ENCODE measurements at places on chromosomes 2 and 18.

- DNase-seq = no peak
Measured at GRCh38 chr2:213187833-213188532, 36.6 kb upstream of the IKZF2 start.

- DNase-seq = no peak
Measured at GRCh38 chr2:72220170-72220569, 72.5 kb upstream of the CYP26B1 start.

DNA sequence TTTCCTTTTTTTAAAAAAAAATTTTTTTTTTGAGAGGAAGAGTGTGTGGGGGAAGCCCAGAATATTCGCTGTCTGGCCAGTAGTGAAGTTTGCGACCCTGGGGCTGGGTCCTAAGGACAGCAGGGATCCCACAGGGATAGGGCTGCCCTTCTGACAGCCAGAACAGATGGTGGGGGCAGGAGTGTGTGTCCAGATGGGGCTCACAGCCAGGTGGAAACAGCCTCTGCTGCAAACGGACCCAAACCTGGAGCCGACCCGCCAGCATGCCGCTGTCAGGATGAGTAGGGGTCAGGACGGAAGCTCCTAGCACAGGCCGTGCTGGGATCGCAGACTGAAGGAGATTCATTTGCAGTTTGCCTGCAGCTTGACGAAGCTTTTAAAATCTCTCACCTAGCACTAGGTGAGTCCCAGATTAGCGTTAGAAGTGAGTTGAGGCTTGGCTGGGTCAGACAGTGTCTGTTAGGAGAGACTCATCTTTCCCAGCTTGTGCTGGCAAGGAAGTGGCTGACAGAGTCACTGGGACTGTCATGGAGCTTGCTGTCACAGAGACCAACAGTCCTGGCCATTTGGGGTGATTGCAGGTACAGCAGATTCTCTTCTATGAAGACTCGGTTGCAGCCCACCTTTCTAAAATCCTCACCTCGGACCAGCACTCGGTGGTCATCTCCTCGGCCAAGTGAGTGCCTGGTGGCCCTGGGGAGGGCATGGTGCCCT, 93.4 kb downstream of the DGKD start:
- no peak for DNase-seq

GRCh38 chr2:148642891-148643416, 1.6 kb upstream of the EPC2 start:
- DNase-seq = no peak

DNA sequence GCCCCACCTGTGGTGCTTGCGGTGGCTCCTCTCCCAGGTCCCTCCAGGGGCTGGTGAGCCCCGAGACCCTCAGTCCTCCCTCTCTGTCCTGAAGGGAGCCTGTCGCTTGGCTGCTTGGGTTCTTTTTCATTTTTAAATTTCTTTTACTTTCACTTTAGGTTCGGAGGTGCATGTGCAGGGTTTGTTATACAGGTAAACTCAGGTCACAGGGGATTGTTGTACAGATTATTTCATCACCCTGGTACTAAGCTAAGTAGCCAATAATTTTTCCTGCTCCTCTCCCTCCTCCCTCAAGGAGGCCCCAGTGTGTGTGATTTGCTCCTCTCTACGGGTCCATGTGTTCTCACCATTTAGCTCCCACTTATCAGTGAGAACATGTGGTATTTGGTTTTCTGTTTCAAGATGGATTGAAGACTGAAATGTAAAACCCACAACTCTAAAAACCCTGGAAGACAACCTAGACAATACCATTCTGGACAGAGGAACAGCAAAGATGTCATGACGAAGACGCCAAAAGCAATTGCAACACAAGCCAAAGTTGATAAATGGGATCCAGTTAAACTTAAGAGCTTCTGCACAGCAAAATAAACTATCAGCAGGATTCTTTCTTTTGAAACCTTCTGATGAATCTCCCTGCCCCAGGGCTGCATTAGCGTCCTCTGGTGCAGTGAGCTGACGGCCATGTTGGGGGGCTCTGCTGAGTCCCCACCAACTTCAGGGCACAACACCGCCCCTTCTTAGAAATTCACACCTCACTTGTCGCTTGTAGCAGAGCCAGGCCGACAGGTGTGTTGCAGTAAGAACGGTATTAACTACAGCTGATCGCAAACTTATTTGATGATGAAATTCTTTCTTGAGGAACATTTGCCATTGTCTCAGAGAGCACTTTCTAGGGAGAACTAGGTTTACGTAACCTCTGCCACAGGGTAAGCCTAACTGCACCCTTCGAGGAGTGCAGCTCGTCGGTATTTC, 135.3 kb downstream of the ZNF236 start:
- no peak for DNase-seq

DNA sequence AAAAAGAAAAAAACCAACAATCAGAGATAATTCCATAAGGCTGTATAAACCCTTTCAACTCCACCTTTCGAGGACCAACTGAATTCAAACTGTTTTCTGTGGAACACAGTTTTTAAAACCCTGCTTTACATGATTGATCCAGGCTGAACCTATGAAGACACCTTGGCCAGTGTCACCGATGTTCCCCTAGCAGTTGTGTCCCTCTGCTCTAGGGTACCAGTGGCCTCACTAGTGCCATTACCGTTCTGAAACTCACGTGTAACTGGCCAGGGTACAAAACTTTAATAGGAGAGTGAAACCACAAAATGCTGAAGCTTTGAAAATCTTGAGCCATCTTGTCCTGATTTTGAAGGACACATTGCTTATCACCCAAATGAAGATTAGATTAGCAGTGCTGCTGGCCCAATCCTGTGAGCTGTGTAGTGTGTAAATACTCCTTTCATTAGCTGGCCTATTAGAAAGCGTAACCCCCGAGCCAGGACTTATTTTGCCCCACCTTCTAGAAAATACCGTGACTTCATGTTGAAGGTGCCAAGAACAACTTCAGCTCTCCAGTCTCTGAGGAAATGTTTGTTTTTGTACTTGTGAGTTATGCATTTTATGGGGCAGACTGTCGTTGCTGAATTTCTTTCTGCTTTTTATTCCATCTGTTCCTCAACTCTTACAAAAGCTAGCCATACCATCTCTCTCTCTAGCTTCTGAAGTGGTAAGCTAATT, 147.8 kb upstream of the MAP3K20 start:
- DNase-seq = no peak

DNA sequence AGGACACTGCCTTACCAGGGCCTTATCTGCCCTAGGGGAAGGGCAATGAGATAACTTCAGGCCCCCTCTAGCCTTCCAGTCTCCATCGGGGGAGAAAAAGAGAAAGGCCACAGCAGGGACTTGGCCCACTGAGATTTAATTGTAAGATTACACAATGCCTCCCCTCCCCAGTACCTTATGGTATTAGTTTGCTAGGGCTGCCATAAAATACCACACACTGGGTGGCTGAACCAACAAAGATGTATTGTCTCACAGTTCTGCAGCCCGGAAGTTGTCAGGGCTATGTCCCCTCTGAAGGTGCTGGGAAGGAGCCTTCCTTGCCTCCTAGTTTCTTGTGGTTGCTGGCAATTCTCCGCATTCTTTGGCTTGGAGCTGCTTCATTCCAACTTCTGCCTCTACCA, 34.8 kb upstream of the SPATA3 start:
- no peak for DNase-seq

DNA sequence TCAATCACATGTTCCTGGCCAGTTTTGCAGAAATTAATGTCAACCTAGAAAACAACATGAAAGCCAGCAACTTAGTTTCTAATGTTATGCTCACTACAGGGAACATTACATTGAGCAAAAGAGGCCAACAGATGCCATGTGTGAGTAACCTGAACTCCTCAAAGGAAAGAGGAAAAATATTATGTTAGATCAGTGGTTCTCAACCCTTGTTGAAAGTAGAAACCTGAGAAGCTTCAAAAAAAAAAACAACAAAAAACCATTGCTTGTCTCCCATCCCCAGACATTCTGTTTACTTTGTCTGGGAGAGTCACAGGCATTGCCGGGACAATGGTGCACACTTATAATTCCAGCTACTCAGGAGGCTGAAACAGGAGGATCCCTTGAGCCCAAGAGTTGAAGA, 57.7 kb downstream of the METTL4 start:
- DNase-seq = no peak

DNA sequence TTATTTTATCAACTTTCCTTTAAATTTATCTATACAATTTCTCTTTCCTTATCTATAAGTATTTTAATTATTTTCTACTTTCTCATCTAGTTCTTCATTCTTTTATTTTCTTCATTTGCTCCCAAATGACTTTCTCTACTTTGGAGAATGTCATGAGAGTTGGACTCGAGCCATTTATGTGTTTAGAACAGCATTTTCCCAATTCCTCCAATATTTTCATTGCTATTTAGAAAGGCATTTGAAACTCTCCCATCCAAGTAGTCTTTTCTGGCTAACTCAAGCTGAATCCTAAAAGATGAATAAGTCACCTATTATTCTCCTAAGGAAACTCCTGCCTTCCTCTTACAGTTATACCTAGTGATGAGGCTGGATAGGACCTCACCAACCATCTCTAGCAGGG, 15.8 kb upstream of the FEZ2 start:
- no peak for DNase-seq

DNA sequence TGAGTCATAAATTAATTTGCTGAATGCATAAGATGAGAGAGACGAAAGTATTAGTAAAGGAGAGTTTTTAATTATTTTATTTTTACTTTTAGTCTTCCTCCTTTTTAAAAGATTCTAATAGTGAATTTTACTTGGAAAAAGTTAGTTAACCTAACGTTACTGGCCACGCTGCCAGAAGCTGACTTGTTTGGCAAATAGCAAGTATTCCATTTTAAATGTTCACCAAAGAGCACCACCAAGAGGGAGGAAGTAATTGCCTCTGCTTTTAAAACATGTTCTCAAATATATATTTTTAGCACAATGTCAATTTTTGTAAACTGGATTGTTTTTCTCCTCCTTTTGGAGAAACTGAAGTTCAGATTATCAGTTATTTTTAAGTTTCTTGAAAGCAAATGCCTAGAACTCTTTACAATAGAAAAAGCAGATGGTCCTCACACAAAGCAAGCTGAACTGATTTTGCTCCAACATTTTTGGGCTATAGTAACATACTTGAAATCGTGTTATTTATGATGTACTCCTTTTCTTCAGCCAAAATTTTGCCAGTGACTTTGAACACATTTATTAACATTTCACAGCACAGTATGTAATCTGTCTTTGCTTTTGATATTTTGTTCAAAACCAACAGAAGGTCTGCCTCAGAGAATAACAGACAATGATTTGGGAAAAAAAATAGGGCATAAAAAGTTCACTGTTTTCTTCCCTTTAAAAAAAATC, 1311.0 kb upstream of the FAM98A start:
- DNase-seq = no peak

DNA sequence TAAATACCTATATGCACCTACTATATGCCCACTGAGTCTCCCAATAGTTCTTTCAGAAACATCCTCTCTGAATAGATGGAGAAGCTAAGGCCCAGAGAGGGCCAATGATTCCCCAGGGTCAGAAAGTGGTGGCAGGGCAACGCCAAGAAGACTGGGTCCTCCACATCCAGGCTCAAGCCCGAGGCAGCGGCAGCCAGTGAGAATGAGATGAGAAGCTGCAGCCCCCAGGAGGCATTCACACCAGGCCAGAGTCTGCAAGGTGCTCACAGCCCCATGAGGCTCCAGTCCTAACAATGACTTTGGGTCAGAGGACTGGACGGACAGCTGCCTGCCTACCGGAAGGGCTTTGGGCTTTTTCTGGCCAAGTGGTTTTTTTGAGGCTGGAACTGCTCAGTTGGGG, 3.5 kb downstream of the TEX261 start:
- DNase-seq = no peak

GRCh38 chr2:118227698-118228508, 139.6 kb downstream of the INSIG2 start:
- no peak for DNase-seq

DNA sequence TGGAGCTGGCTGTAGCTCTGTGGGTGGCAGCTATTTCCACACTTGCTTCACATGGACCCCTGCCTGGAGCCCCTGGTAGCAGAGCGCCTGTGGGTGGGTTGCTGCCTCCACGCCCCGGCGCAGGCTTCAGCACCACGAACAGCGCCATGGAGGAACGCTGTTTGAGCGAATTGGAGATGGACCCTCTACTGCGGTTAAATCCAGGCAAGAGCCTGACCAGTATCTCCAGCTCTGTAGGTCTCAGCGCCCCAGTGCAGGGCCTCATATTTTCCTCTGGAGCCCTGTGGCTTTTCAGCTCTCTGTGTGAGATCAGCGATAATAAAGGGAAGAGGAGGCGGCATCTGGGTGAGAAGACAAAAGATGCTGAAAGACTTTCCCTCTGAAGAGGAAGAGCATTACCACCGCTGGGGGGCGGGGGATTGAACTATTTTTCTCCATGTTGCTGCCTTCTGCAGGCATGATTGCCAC, 12.0 kb downstream of the ONECUT2 start:
- DNase-seq = no peak

GRCh38 chr2:86213699-86214502, 14.6 kb downstream of the MRPL35 start:
- DNase-seq = no peak

GRCh38 chr18:68354176-68354575, 360.7 kb downstream of the TMX3 start:
- no peak for DNase-seq

DNA sequence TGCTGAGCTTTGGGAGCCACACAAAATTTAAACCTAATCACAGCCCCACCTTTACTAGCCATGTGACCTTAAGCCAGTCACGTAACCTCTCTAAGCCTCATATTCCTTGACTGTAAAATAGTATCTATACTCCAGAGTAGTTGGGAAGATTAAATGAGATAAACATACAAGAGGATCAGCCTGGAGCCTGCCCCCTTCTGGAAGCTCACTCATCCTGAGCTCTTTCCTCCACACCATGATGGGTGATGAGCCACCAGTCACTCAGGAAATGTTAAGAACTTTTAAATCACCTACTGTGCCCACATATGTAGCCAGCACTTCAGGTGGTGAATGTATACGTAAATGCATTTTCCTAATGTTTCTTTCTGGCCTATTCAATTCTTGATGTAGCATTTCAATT, 195.9 kb upstream of the DDX18 start:
- DNase-seq = no peak

DNA sequence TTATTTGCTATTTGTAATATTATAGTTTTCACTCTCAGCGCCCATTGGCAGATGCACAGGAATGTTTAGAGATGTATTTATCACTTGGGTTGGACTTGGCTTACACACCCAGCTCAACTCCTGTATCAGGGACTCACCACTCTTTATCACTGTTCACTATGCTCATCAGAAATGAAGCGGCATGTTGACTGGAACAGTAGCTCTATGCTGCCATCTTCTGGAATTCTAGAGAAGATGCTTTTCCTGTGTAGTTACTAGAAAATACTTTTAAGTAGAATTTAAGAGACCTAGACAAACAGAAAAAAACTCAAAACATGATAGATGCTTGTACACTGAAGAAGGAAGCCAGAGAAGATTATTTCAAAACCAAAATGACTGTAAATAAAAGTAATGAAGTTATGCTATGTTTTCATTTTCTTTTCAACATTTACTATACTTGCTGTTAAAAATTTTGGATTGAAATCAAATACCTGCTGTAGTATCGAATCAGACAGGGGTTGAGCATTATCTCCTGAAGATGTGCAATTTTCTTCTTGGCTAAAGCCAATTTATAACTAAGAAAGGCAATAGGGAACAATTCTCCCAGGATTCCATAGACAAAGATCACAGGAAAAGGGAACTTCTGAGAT, 47.4 kb upstream of the NXPH2 start:
- DNase-seq = no peak

Data from cortex of kidney (tissue), 1 donor.